Activated CD4-positive, alpha-beta T cell treated with anti-CD3 and anti-CD28 coated beads for 36 hours (primary cell): ENCODE measurements at places on chromosomes 6 and 20. TPM values are rescaled to one million over a fixed set of nuclear protein-coding genes. Genes with fewer than 3 reads are reported as not detected.

Gene AURKA
- total RNA-seq: 114 TPM

Gene PXDC1
- total RNA-seq: 1.6 TPM

Gene SYCP2
- 2.1 TPM for total RNA-seq

Gene AHCY
- 189 TPM for total RNA-seq

Gene PREP
- total RNA-seq: 42.3 TPM

Gene SIRPG
- total RNA-seq: 34.3 TPM

Gene SYCP2L
- total RNA-seq: 0.25 TPM

Gene PGC
- total RNA-seq: not detected

Gene C6orf58
- total RNA-seq: not detected

Gene KIF25
- not detected for total RNA-seq

Gene EYA4
- not detected for total RNA-seq

Gene FAM217B
- total RNA-seq: 25.6 TPM
